ENCODE measurements at places on chromosomes 3 and 15.

GRCh38 chr15:34927726-34928125 is 41.8 kb downstream of the AQR start:
- DNase-seq, result no peak

DNA sequence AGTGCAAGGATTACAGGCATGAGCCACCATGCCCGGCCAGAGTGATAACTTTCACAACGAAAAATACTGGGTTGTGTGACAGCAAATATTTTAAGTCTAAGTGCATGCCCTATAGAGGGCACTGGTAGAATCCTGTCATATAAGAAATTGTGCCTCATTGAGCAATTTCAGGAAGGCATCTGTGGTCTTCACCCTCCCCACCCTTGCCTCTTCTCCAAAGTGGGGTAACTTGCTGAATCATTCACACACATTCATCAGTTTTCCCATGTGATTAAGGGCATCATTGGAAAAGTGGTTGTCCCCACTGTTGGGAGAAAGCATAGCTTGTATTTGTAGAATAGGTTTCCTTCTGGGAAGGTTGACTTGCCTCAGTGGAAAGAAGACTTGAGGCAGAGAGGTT is 9.2 kb downstream of the MITF start:
- no peak for DNase-seq

GRCh38 chr3:170907637-170908234 is 701 bp downstream of the EIF5A2 start:
- DNase-seq, result no peak

GRCh38 chr15:32036971-32037370 is 6.7 kb downstream of the CHRNA7 start:
- no peak for DNase-seq

DNA sequence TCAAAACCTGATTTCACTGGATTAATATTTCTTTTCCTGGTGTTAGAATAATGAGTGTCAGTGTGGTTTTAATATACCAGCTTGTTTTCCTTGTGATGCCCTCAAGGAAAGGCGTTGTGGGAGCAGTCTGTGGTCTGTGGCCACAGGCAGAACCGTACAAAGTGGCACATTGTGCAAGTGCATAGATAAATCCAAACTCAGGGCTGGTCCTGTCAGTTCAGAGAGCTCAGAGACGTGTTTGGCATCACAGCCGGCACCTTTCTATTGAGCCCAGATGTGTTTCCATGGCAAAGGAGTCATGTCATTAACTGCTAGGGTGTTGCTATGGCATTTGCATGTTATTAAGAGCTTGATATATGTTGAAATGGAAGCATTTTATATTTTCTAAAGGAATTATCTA is 289.9 kb upstream of the RASGRP1 start:
- no peak for DNase-seq

DNA sequence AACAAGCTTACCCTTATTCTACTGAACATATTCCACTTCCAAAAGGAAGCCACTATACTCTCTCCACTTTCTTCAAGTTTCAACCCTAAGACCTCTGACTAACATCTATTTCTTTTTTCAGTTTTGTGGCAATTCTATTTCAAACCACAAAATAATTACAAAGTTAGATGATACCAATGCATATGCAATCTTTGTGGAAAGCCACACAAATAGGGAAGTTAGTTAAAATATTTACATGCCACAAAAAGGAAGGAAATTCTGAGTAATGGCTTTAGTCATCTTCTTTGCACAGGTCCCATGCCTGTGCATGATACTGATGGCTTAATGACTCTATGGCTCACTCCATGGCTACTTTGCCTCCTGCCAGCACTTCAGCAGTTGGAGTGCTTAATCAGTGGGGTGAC is 57.0 kb upstream of the MCTP2 start:
- peak; percentile 60 for DNase-seq

DNA sequence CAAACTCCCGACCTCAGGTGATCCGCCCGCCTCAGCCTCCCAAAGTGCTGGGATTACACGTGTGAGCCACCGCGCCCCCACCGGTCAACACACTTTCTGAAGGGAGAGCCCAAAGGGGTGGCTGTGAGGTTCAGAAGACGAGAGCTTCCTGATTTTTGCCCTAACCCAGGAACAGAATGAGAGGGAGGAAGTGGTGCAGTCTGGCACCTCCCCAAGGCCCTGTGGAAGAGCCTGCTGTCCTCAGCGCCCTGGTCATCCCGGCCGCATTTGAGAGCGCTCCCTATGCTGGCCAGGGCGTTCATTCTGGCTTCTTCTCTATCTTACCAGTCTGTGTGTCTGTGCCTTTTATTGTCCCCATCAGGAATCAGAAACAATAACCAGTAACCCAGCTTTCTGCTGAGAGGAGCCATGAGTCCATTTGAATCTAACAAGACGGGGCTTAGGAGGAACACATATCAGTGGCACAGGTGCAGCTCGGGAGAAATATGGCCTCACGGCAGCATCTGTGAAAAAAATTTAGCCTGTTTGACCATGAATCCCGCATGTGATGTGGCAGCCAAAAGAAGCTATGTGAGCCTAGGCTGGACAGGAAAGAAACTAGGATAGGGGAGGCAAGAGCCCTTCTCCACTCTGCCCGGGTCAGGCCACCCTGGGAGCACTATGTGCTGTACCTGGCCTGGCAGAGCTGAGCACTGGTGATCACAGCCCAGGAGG is 12.9 kb downstream of the BDH1 start:
- DNase-seq, result no peak
